ENCODE measurements at places on chromosomes 1 and 21.

DNA sequence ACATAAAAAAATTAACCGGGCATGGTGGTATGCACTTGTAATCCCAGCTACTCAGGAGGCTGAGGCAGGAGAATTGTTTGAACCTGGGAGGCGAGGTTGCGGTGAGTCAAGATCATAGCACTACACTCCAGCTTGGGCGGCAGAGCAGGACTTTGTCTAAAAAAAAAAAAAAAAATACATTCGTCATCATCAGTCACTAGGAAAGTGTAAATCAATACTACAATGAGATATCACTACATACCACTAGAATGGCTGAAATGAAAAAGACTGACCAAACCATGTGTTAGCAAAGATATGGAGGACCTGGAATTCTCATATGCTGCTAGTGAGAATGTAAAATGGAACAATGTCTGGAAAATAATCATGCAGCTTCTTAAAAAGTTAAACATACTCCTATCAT lies 9.3 kb downstream of the SPATA45 start:
- DNase-seq: no peak

- no peak for DNase-seq
Measured at GRCh38 chr1:90043586-90043985, 48.7 kb downstream of the ZNF326 start.

GRCh38 chr21:35226968-35227744 lies 178.1 kb upstream of the RUNX1 start:
- no peak for DNase-seq

GRCh38 chr1:232709386-232709785 lies 79.5 kb upstream of the SIPA1L2 start:
- no peak for DNase-seq

DNA sequence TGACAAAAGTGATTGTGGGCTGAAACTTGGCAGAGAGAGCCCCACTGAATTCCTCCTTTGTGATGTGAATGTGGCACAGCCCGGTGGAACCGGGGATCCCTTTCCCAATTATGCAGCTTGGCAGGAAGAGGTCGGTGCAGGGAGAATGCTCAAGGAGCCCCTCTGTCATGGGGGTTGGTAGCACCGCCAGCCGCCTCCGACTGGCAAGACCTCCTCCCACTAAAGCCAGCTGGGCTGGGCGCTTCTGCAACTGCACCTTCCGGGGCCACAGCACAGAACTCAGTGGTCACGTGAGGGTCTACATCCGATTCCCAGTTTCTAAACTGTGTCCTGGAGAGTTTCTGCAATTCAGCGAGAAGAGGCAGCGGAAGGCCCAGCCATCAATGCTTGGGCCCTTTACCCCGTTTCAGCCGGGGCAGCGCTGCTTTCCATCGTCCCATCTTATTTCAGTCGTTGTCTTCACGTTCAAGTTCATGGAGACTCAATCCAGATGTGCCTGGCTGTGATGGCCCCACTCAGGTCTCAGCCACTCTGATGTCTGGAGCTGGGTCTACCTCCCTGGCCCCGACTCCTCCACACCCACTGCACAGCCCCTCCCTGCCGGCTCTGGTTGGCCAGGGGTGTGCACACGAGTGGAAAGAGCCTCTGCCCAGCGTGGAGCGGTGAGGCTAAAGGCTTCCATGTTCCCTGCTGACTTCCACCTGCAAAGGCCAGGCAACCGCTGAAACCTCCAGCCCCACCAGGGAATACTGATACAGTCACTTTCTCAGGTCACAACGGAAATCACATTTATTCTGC lies 39.8 kb upstream of the FHAD1 start:
- DNase-seq: no peak

DNA sequence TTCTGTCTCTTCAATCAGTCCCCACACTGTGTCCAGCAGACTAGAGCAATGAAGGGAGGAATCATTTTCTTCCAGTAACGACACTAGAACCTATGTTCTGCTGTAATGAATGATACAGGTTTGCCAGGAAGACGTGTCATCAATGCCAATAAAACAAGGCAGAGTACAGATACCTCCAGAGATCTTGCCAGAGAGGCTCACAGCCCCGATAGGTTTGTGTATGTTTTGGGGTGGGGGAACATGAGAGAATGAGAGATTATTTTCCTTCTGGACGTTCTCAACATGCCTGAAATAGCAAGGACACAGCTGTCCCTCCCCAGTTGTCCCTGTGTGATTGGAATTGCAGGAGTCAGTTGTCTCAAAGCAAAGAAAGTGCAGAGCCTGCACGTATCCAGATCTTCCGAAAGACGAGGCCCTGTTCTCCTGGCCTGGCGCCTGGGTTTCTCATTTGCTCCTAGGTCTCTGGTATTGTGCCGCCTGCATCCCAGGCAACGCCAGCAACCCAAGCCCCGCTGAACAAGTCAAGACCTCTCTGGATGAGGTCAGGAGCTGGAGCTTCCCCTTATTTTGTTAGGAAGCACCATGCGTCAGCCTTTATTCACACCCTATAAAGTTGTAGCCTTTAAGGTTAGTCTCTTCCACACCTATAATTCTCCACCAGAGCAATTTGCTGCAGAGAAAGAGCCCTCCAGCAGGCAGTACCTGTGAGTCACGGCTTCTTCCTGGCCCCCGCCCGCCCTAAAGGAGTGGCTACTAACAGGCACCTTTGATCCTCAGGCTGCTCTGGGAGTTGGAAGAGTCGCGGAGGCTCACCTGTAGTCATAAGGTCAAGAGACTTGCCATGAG lies 130.5 kb downstream of the TOMM20 start:
- no peak for DNase-seq

GRCh38 chr1:187715483-187715882 lies 886.7 kb downstream of the PLA2G4A start:
- no peak for DNase-seq

GRCh38 chr21:24594082-24594481 lies 1013.2 kb downstream of the MRPL39 start:
- DNase-seq: no peak

GRCh38 chr21:36994501-36995158 lies 11.9 kb upstream of the RIPPLY3 start:
- no peak for DNase-seq

GRCh38 chr1:155961937-155962336 lies 16.4 kb downstream of the ARHGEF2 start:
- peak; percentile 91 for DNase-seq

DNA sequence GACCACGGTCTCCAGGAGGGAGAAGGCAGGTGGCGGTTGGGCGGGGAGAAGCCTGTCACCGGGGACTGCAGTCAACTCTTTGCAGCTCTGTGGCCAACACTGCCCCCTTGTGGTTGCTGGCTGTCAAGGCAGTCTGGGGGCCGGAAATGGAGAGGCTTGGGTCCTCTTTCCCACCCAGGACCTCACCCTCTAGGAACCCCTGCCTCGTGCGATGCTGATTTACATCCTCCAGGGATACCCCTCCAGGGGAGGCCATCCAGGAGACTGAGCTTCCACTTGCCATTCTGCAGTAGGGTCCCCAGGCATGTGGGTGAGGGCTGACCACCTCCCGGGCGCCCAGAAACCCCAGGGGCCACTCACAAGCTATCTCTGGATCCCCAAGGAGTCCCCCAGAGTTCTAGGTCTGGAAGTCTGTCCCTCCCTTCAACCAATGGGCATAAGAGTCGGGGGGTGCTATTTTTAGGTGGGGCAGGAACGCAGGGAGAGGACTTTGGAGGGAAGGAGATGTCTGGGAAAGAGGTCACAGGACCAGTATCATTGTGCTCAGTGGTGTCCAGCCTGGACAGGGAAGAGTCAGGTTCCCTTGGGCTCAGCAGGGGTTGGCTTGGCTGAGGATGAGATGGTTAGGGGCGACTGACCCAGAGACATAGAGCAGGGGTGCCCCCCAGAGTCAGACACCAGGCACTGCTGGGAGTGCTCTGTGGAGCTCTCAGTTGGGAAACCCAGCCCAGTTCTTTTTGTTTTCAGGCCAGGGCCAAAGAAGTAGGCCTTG lies 7.1 kb upstream of the GPR61 start:
- peak; percentile 83 for DNase-seq

DNA sequence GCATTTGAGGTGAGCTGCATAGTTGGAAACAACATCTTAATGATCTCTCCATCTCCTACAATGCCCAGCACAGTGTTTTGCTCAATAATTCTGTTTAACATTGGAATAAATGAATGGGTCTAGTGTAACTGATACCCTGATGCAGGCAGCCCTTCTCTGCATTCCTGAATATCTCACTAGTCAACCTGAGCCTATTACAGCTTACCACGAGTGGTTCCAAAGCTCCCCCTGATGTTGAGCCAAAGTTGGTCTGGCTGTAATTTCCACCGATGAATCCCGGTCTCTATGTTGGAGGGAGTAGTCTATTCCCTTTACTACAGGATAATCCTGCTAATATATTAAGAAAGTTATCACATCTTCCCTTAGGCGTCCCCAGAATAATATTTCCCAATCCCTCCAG lies 63.8 kb downstream of the ZBTB18 start:
- DNase-seq: no peak

GRCh38 chr1:152141971-152142584 lies 16.9 kb downstream of the RPTN start:
- DNase-seq: peak; percentile 68

GRCh38 chr21:28632755-28633408 lies 359.8 kb downstream of the LTN1 start:
- DNase-seq: peak; percentile 78

GRCh38 chr1:212640223-212640878 lies 31.8 kb downstream of the ATF3 start:
- no peak for DNase-seq

- DNase-seq: peak; percentile 66
Measured at GRCh38 chr1:228842094-228842775, 107.0 kb downstream of the RHOU start.

DNA sequence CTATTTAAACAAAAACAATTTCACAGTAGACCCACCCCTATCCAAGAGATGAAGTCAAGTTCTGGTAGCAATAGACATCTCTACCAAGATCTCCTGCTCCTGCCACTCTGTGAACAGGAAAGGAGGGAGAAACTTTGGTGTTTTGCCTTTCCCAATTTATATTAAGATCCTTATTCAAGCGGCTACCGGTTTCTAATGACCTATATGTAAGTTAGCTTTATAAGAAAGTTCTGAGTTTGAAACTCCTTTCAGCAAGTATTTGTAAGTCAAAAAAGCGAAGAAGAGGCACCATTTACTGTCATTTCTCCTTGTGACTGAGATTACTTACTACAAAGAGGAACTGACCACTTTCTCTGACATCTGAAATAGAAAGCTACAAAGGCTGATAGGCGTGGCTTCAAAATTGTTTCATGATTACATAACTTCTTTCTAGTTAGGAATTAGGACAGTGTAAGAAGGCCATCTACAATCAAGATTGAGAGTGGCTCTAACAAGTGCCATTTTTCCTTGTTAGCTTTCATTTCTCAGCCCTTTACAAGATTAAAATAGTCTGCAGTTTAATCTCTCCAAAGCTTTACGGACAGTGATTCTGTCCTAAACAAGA lies at the start of gene MNDA:
Gene MNDA (plus strand): TSS at position 448 of the 604 bp plus-strand sequence. CDS start 10,803 bp downstream, outside the sequence.
- no peak for DNase-seq

DNA sequence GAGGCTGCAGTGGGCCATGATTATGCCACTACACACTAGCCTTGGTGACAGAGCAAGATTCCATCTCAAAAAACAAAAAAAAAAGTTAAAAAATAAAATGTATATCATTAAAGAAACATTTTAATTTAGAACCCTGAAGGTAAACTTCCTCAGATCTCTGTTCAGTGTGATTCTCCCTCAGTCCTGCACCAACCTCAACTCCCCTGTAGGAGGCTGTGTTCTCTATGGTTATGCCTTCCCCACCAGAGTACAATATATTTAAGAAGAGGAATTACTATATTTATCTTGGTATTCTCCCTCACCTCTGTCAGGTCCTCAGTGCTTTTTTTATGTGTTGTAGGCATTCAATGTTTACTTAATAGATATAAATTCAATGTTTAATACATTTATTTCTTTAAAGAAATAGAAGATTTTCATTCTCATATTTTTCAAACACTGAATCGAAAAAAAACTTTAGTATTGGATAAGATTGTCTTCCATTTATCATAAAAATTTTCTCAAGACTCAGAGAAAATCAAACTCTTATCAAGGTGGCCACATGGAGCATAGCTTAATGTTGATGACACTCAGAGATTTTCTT lies 4.8 kb upstream of the LRRC8B start:
- peak; percentile 25 for DNase-seq

GRCh38 chr1:19942088-19942487 lies 18.7 kb upstream of the PLA2G2E start:
- DNase-seq: no peak

DNA sequence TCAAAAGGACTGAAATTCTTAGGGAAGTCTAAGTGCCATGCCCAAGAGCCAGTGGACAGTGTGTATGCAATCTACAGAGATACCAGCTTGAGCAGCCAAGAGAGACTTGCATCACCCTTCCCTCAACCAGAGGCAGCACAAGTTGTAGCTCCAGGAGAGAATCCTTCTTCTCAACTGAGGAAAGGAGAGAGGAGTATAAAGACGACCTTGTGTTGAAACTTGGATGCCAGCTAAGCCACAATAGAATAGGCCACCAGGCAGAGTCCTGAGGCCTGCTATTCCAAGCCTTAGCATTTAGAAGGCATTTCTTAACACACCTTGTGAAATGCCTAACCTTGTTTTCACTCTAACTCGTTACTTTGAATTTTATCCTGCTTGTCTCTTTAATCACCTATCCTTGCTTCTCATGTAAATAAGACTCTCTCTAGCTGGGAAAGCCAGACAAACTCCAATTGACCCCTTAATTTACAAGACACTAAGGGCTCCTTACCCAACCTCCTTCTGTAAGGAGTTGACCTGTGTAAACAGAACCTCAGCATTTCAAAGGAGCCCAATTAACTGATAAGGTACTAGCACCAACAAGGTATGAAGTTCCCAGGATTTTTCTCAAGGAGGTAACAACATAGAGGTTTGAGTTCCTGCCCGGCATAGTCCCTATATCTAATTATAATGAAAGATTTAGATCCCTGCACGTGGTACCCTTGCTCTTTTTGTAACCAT lies 738.8 kb downstream of the AMY1C start:
- DNase-seq: no peak

- DNase-seq: no peak
Measured at GRCh38 chr1:108747898-108748297, 1.4 kb downstream of the STXBP3 start.

DNA sequence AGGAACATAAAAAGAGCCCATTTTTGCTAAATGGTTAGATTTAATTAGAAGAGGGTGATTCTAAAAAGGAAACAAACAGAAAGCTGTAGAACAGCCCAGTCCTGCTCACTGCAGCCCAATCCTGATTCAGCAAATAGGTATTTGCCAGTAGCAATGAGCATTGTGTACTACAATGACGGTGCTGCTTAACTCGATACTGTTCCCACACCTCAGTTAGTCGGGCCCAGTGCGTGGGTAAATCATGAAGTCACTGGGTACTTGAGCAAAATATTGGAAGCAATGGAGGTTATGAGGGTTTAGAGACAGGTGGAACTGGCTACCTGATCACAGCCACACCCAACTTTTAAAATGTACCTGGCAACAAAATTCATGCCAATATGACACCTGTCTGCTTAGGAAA lies 101.5 kb upstream of the ADGRL2 start:
- DNase-seq: peak; percentile 60

- no peak for DNase-seq
Measured at GRCh38 chr1:159845751-159846629, 16.5 kb downstream of the VSIG8 start.

GRCh38 chr1:42125552-42125951 lies 27.7 kb upstream of the GUCA2B start:
- DNase-seq: no peak

Data from fibroblast of skin of scalp (primary cell).